ENCODE measurements at places on chromosomes 11 and 22.
A peak's percentile ranks its signal among the peaks of the same experiment; 100 is the strongest.

GRCh38 chr11:67632982-67633755 lies 3.4 kb upstream of the NUDT8 start:
- no peak for DNase-seq

DNA sequence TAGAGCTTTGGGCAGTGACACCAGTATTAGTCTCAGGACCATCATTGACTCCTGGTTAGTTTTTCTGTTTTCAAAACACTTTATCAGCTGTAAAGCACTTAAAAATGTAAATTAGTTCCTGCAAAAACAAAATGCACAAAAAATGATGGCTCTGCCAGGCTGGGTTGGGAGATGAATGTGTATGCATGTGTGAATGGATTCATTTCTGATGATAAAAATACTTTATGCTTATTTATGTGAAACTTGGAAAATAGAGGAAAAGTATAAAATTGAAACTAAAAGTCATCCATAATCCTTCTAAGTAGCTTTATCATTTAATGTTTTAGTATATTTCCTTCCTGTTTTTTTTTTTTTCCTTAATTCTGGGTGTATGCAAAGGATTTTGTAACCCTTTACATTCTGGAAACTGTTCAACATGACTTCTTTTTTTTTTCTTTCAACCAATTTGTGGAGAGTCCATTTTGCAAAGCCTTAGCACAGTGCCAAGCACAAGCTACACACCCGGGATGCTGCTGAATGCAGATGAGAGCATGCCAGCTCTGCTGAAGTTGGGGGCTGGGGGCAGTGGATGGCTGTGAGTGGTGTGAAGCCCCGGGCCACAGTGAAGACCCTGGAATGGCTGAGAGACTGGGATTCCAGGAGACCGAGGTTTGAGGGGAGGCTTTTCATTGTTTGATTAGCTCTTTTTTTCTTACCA lies 37.6 kb downstream of the PTPRJ start:
- no peak for DNase-seq

DNA sequence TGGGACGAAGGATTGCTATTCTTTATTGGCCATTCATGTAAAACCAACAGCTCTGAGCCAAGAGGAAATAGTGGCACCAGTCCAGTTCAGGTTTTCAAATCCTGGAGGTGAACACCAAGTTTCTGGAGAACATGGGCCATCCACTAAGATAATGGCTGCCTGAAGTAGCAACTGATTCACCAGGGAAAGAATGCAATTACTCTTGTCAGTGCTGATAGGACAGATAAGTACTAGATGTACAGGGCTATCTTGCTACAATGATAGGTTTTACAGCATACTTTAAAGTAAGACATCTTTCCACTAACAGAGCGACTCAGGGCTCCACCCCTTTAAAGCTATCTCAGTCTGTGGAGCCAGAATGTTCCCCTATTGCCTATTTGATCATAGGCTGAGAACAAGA lies 36.8 kb upstream of the APOA1 start:
- DNase-seq = peak; percentile 83

- no peak for DNase-seq
Observed at GRCh38 chr22:49670456-49671330, 157.0 kb downstream of the BRD1 start.

Data from fibroblast of upper back skin (primary cell).